NCI-H526 (cell line): ENCODE measurements at places on chromosomes 4 and X.

- peak; percentile 64 for DNase-seq
These were observed 6.4 kb upstream of the MAGIX start for GRCh38 chrX:49155900-49156837.

GRCh38 chr4:34422472-34423175 is 1821.7 kb downstream of the ARAP2 start:
- DNase-seq: no peak

GRCh38 chr4:89469930-89470375 is 162.4 kb upstream of the GPRIN3 start:
- no peak for DNase-seq

DNA sequence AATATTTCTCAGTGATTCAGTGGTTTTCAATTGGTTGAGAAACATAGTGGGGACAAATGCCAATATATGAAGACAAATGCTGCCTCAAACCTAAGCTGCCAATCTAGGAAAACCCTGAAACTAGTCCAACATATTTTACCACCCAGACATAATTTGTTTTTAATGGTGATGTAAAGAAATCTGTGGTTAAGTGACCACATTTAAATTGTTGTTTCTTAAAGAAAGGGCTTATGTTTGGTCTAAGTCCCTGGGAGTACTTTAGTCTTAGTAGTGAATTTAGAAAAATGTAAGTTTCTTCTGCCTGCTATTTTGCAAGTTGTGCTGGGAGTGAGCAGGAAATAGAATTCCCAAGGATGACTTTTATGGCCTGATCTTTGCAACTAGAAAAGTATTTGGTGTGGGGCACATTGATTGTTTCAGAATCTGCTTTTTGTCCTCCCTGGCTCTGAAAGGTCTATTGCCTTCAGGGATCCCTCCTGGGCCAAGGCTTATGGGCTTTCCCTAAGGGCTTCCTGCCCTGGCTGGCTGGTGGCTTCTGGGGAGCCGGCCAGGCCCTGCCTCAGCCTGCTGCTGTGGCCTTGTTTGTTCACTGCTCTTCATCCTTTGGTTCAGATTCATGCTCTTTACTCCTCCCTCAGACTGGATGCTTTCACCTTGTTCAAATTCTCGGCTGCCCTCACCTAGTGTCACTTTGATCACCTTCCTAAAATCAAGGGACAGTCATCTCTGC is 169.8 kb upstream of the JADE1 start:
- DNase-seq: no peak

DNA sequence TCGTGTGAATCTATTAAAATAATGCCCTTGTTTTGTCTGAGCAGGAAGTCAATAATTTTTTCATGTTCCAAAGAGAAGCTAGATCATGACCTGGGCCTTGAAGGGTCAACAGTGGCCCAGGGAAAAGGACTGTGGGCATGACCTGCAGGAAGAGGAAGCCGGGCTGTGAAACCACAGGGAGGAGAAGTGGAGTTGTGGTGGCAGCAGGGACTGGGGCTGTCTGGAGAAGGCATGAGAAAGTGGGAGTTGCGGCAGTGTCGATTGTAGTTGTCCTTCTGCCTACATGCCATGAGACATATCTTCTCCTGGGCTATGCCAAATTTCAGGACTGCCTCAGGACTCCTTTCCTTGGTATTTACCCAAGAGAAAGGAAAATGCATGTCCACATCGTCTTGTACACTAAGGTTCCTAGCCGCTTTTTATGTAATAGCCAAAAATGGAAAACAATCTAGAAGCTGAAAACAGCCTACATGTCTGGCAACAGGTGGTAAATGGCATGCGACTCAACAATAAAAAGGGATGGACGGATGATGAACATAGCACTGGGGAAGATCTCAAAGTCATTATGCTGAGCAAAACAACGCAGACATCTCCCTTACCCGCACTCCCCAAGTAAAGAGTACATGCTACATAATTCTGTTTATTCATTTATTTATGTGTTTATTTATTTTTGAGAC is 13.6 kb upstream of the PTTG2 start:
- no peak for DNase-seq

- DNase-seq: no peak
These were observed 1820.1 kb upstream of the TENM3 start for GRCh38 chr4:180422989-180423711.

DNA sequence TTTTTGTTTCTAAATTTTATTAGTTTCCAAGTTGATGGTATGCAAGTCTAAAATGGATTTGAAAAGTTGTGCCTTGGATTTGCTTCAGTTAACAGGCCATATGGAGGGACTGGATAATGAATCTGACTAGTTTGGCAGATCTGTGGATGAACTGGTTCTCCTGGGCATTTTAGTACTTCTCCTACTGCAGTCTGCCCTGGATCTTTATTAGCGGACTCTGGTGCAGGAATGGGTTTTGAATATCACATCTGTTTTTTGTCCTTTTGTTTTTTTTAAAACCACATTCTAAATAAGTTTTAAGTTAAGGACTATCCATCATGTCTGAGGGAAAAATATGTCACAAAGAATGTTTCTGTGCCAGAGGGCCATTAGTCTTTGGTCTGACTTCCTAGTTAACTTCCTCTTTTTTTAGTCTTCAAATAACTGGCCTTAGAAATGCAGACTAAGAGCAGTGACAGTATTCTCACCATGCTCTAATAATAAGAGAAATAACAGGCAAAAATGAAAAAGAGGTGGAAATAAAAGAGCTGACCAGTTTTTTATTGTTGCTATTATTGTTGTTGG is 13.9 kb upstream of the DCK start:
- DNase-seq: no peak

GRCh38 chrX:14124562-14124961 is 94.9 kb upstream of the GEMIN8 start:
- no peak for DNase-seq

DNA sequence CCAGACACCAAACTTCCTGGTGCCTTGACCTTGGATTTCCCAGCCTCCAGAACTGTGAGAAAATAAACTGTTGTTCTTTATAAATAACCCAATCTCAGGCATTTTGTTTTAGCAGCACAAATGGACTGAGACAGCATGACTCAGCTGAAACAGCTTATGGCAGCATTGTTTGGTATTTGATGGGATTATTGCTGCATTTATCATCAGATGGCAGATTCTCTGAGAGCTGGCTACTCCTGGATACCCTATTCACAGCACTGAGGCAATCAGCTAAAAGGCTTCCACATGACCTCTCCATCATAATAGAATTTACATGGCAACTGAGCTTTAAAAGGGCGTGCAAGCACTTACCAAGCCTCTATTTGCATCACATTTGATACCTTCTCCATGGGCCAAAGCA is 623.1 kb upstream of the CPEB2 start:
- no peak for DNase-seq

GRCh38 chrX:40167850-40168479 is 70.2 kb upstream of the BCOR start:
- DNase-seq: peak; percentile 52

GRCh38 chrX:10783451-10783995 is 163.1 kb upstream of the MID1 start:
- no peak for DNase-seq
